Tibial nerve (tissue), 4 donors: ENCODE measurements at places on chromosomes 16 and 17. TPM values are rescaled to one million over a fixed set of nuclear protein-coding genes. Genes with fewer than 3 reads are reported as not detected.

GRCh38 chr16:49150341-49150740 lies 131.3 kb downstream of the CBLN1 start:
- no peaks in the 10 kb centered on the region for H3K4me1 ChIP-seq
- DNase-seq, result no peak
- no peak overlapping the region for H3K27ac ChIP-seq
- H3K36me3 ChIP-seq, result no peaks in the 10 kb centered on the region

- peak overlapping the region; percentile 58 for H3K4me3 ChIP-seq
- H3K27me3 ChIP-seq, result no peaks in the 10 kb centered on the region
- no peaks in the 10 kb centered on the region for H3K36me3 ChIP-seq
- H3K27ac ChIP-seq, result peak overlapping the region; percentile 0
- H3K4me1 ChIP-seq, result no peaks in the 10 kb centered on the region
Observed at GRCh38 chr16:87491522-87492290, 1.1 kb downstream of the ZCCHC14 start.

DNA sequence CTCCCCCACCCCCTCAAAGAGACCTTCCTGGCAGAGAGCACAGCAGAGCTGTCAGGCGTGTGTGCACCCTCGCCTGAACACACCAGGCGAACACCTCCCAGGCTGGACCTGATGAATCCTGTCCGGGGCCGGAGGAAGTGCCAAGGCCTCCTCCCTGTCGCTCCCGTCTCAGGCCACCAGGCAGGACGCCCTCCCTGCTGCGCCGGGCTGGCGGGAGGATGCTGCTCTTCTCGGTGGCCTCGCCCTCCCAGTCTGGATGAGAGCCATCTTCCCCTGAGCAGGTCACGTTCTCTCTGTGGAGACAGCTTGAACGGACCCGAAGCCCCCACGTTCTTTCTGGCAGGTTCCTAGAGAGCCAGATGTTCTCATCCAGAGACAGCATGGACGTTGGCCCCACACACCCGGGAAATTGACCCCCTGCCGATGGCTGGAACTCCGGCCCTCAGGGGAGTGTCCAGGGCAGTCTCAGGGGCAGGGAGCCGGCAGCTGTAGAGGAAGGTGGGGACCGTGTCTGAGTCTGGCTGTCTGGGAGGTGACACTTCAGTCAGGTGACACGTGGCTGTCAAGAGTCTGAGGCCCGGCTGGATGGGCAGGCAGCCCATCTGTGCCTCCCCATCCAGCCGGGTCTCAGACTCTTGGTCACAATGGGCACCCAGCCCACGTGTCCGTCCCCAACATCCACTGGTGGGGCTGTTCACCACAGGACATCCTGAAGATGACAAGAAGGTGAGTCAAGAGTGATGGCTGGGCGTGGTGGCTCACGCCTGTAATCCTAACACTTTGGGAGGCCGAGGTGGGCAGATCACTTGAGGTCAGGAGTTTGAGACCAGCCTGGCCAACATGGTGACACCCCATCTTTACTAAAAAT lies 5.0 kb upstream of the TIMP2 start:
- no peaks in the 10 kb centered on the region for H3K27me3 ChIP-seq
- H3K27ac ChIP-seq, result peak overlapping the region; percentile 16
- H3K36me3 ChIP-seq, result no peaks in the 10 kb centered on the region

DNA sequence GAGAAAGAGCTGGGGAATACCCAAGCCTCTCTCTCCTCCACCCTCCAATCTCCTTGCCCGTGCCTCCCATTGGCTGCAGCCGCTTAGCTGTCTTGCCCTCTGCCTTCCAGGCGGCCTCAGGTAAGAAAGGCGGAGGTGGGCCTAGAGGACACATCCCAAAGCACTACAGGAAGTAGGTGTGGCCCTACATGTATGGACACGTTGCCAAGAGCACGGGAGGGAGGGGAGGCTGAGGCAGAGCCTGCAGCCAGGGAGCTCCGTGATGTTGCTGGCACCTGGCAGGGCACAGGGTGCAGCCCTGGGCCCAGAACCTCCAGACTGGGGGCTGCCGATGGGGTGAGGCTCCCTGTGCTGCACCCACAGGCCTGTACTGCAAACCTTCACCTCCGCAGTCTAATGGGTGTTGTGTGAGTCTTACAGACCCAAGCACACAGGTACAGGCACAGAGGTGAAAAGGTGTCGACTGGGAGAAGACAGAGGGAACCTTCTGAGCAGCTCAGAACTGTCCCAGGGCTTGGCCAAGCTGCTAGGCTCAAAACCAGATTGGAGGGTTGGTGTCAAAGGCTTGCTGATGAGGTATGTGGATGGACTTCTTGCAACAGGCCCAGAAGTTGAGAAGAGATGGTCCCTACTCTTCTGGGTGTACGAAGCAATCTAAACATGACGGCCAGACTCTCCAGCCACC lies 23.5 kb upstream of the FOXK2 start:
- DNase-seq, result no peak
- no peak overlapping the region for H3K4me3 ChIP-seq
- no peaks in the 10 kb centered on the region for H3K36me3 ChIP-seq
- no peaks in the 10 kb centered on the region for H3K27me3 ChIP-seq
- peaks cover 34% of the 10 kb centered on the region for H3K4me1 ChIP-seq

GRCh38 chr17:49514071-49514721 lies 19.1 kb downstream of the NGFR start:
- no peak for DNase-seq
- H3K4me3 ChIP-seq, result no peak overlapping the region
- no peaks in the 10 kb centered on the region for H3K27me3 ChIP-seq
- H3K36me3 ChIP-seq, result no peaks in the 10 kb centered on the region
- peaks cover 84% of the 10 kb centered on the region for H3K4me1 ChIP-seq

GRCh38 chr17:17683710-17684365 lies 2.6 kb downstream of the RAI1 start:
- H3K36me3 ChIP-seq, result no peaks in the 10 kb centered on the region
- no peaks in the 10 kb centered on the region for H3K4me1 ChIP-seq
- H3K4me3 ChIP-seq, result no peak overlapping the region
- H3K27ac ChIP-seq, result peak overlapping the region; percentile 93
- DNase-seq, result no peak
- H3K27me3 ChIP-seq, result no peaks in the 10 kb centered on the region

- no peaks in the 10 kb centered on the region for H3K27me3 ChIP-seq
- H3K36me3 ChIP-seq, result peaks cover 8% of the 10 kb centered on the region
- no peak overlapping the region for H3K4me3 ChIP-seq
- no peak overlapping the region for H3K27ac ChIP-seq
Observed at GRCh38 chr17:65553646-65554552, 7.5 kb downstream of the AXIN2 start.

GRCh38 chr16:31111881-31112466 lies 3.8 kb downstream of the BCKDK start:
- H3K27ac ChIP-seq, result no peak overlapping the region
- no peaks in the 10 kb centered on the region for H3K27me3 ChIP-seq
- H3K4me3 ChIP-seq, result no peak overlapping the region

GRCh38 chr16:27326738-27327585 lies 13.2 kb downstream of the IL4R start:
- peak overlapping the region; percentile 85 for H3K27ac ChIP-seq
- peak; percentile 85 for DNase-seq
- H3K27me3 ChIP-seq, result no peaks in the 10 kb centered on the region

DNA sequence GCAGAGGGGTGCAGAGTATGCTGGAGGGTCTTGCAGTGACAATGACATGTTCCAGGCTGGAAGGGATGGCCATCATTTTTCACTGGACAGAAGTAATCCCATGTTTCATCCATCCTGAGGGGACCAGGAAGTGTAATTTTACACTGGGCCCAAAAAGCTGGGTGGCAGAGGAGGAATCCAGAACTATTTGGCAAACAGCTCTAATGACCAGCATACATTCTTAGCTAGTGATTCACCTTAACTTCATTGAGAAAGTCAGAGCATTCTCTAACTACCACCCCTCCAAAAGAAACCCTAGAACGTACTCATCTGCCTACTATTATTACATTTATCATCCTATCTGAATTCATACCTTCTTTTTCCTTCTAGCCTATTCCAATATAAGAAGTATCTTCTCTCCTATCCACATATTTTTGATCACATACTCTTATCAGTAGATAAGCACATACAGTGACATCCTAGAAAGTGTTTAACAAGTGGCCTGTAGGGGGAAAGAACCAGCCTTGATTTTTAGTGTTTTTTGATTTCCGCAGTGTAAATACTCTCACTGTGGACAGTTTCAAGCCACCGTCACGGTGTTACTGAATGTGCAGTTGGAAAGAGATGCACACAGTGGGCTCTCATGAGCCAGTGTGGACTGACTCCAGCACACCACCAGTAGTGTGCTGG lies 118.1 kb downstream of the FTO start:
- H3K4me3 ChIP-seq, result no peak overlapping the region
- H3K4me1 ChIP-seq, result peaks cover 7% of the 10 kb centered on the region
- no peak overlapping the region for H3K27ac ChIP-seq
- H3K36me3 ChIP-seq, result no peaks in the 10 kb centered on the region
- no peaks in the 10 kb centered on the region for H3K27me3 ChIP-seq
- no peak for DNase-seq

- no peaks in the 10 kb centered on the region for H3K36me3 ChIP-seq
- H3K27ac ChIP-seq, result no peak overlapping the region
Observed at GRCh38 chr17:65279456-65279855, 142.3 kb downstream of the RGS9 start.

DNA sequence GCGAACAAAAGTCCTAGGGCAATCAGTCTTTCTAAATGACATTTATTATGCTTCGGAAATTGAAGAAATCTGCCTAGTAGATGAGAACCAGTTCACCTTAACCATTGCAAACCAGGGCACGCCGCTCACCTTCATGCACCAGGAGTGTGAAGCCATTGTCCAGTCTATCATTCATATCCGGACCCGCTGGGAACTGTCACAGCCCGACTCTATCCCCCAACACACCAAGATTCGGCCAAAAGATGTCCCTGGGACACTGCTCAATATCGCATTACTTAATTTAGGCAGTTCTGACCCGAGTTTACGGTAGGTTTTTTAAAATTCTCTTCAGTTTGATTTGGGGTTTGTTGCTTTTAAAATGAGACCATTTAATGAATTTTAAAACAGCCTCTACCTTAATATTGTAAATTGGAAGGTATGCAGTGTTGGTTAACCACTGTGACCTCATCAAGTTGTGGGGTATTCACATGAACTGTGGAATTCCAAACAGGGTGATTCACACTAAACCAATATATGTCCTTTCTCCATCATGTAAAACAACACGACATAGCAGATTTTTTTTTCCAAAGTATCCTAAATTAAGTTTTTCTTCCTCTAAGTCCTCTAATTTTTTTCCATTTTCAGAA lies 6.2 kb upstream of the EVI2A start:
- no peaks in the 10 kb centered on the region for H3K4me1 ChIP-seq
- no peaks in the 10 kb centered on the region for H3K27me3 ChIP-seq
- H3K36me3 ChIP-seq, result peaks cover 34% of the 10 kb centered on the region
- DNase-seq, result no peak
- H3K4me3 ChIP-seq, result no peak overlapping the region
- H3K27ac ChIP-seq, result no peak overlapping the region

- H3K4me3 ChIP-seq, result no peak overlapping the region
- H3K27ac ChIP-seq, result no peak overlapping the region
- H3K36me3 ChIP-seq, result peaks cover 48% of the 10 kb centered on the region
- DNase-seq, result no peak
- H3K4me1 ChIP-seq, result peaks cover 11% of the 10 kb centered on the region
- no peaks in the 10 kb centered on the region for H3K27me3 ChIP-seq
Observed at GRCh38 chr16:185213-185612, 5.0 kb downstream of the HBQ1 start.

GRCh38 chr17:1898332-1898731 lies 68.5 kb downstream of the RPA1 start:
- no peak for DNase-seq
- no peak overlapping the region for H3K4me3 ChIP-seq
- H3K27me3 ChIP-seq, result no peaks in the 10 kb centered on the region
- H3K36me3 ChIP-seq, result peaks cover 72% of the 10 kb centered on the region
- no peaks in the 10 kb centered on the region for H3K4me1 ChIP-seq
- H3K27ac ChIP-seq, result no peak overlapping the region

KRTAP4-4 gene
- not detected for total RNA-seq

SLC13A2 gene
- not detected for total RNA-seq

CHST4 gene
- total RNA-seq, result not detected

TEKT5 gene
- total RNA-seq, result not detected

MGAT5B gene
- total RNA-seq, result 0.84 TPM
